ENCODE measurements at places on chromosomes 11 and 22.

DNA sequence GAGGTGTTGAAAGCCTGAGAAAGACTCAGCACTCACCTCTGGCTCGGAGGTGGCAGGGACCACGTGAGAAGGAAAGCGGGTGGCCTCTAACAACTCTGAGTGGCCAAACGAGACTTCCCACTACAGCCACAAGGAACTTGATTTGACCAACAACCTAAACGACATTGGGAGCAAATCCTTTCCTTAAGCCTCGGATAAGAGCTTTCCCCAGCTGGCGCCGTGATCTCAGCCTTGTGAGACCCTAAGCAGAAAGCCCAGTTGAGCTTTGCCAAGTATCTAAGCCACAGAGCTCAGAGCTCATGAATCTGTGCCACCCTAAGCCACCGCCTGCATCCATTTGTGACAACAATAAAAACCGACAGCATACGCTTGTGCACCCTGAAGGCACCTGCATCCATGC lies 636.0 kb downstream of the TBC1D22A start:
- no peak for DNase-seq

GRCh38 chr11:35721651-35722282 lies 59.2 kb downstream of the TRIM44 start:
- DNase-seq, result no peak

DNA sequence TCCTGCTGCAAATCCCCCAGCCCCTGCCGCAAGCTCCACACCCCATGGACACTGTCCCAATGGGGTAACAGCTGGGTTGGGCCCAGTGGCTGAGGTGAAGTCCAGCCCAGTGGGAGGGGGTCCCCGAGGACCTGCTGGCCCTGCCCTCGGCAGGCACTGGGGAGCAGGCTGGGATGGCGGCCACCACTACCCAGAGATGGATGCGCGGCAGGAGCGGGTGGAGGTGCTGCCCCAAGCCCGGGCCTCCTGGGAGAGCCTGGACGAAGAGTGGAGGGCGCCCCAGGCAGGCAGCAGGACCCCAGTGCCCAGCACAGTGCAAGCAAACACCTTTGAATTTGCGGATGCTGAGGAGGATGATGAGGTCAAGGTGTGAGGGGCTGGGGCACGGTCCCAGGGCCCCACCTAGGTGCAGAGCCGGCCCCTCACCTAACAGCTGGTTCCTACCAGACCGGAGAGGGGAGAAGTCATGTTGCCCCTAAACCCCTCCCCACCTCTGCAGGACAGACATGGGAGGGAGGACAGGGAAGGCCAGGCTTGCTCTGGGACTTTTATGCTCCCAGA lies 8.2 kb downstream of the CDC42EP1 start:
- no peak for DNase-seq

GRCh38 chr11:742156-742546 lies 5.1 kb upstream of the TALDO1 start:
- DNase-seq, result no peak

DNA sequence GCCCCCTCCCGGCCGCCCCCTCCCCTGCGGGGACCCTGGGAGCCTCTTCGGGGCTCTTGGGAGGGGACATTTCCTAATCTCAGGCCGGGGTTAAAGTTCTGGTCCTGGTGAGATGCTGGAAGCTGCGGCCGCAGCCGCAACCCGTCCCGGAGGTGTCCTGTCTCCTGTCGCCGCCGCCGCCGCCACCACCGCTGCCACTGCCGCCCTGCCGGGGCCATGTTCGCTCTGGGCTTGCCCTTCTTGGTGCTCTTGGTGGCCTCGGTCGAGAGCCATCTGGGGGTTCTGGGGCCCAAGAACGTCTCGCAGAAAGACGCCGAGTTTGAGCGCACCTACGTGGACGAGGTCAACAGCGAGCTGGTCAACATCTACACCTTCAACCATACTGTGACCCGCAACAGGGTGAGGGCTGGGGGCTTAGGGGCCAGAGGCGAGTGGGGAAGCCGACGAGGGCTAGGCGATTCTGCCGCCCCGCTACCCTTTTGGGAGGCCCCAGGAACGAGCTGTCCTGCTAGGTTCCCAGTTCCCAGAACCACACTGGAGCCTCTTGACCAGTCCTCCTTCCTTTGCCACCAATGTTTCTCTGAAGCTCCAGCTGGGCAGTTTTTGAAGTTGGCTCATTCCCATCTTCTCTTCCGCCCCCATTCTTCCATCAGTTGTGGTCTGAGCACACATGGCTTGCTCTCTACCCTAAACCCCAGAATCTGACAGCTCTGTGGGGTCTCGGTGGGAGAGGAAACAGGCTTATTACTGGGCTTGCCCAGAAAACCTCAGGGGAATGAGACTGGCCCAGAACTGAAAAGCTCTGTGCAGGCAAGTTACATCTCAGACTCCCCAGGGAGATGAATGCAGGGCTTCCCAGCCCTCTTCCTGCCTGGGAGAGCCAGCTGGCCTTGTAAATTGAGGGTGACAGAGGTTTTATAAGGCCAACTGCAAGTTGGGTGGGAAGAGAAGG lies 781 bp downstream of the SIDT2 start:
- DNase-seq, result no peak

- DNase-seq, result no peak
These were observed 5.8 kb downstream of the SLC1A2 start for GRCh38 chr11:35413598-35413997.

GRCh38 chr11:122769126-122769780 lies 69.0 kb upstream of the CRTAM start:
- no peak for DNase-seq

GRCh38 chr11:67564230-67564629 lies 19.4 kb upstream of the GSTP1 start:
- no peak for DNase-seq

- DNase-seq, result no peak
These were observed 18.6 kb downstream of the KCNC1 start for GRCh38 chr11:17753153-17753552.

DNA sequence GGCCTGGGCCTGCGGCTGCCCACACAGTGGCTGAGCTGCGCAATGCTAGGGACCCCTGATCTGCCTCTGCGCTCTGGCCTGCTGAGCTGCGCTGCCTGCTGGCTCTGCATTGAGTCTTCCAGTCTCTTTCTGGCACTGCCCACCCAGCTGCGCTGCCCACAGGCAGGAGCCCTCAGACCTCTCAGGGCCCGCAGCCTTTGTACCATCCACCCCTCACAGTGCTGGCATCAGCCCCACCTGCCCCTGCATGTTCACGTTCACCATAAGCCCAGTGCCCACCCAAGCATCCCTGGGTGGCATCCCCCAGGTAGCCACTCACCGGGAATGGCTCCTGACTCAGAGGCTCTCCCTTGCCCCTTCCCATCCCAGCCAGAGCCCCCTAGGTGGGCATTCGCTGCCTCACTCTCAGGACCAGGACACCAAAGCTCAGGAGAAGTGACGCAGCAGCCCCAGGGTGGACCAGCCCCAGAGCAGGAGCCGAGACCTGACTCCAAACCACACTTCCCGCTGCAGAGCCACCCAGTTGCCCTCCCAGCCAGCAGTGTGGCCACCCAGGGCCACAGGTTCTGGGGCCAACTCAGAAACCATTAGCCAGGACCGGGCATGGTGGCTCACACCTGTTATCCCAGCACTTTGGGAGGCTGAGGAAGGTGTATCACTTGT lies 21.7 kb upstream of the COMT start:
- no peak for DNase-seq

- DNase-seq, result no peak
These were observed 66.9 kb downstream of the PRDM11 start for GRCh38 chr11:45213316-45213665.

GRCh38 chr11:65311170-65311678 lies 3.4 kb upstream of the CDC42EP2 start:
- no peak for DNase-seq

- no peak for DNase-seq
These were observed 28.0 kb upstream of the RRAS2 start for GRCh38 chr11:14386895-14387480.

DNA sequence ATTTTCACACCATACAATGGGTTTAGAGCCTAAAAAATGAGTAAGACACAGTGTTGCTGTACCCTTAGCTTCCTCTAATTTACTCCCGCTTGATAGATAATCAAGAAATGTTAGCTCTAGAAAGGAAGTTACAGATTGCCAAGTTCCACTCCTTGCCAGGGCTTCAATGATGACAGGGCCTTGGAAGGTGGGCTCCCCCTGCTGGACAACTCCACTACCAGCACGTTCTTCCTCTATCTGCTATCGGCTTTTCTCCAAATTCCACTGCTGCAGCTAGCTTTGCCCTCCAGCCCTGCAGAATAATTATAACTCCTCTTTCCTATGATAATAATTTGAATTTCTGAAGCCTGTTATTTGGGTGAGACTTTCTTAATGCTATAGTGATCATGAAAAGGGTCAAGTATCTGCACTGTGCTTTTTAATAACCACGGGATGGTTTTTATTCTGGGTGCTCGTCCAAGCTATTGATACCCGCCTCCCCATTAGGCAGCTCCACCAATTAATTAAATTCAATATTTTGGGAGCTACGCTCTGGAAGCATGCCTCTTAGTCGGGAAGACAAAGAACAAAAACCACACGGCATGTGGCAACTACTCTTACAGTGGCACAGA lies 9.0 kb downstream of the SYN3 start:
- no peak for DNase-seq

- no peak for DNase-seq
These were observed 26.3 kb downstream of the MYBPC3 start for GRCh38 chr11:47326198-47326597.

GRCh38 chr11:85088286-85088685 lies 538.9 kb downstream of the DLG2 start:
- no peak for DNase-seq
